Activated T-cell treated with anti-CD3 and anti-CD28 coated beads for 1 hour (primary cell): ENCODE measurements at places on chromosomes 3 and 15.

- DNase-seq: no peak
Measured at GRCh38 chr3:162443376-162443775, 946.8 kb downstream of the OTOL1 start.

DNA sequence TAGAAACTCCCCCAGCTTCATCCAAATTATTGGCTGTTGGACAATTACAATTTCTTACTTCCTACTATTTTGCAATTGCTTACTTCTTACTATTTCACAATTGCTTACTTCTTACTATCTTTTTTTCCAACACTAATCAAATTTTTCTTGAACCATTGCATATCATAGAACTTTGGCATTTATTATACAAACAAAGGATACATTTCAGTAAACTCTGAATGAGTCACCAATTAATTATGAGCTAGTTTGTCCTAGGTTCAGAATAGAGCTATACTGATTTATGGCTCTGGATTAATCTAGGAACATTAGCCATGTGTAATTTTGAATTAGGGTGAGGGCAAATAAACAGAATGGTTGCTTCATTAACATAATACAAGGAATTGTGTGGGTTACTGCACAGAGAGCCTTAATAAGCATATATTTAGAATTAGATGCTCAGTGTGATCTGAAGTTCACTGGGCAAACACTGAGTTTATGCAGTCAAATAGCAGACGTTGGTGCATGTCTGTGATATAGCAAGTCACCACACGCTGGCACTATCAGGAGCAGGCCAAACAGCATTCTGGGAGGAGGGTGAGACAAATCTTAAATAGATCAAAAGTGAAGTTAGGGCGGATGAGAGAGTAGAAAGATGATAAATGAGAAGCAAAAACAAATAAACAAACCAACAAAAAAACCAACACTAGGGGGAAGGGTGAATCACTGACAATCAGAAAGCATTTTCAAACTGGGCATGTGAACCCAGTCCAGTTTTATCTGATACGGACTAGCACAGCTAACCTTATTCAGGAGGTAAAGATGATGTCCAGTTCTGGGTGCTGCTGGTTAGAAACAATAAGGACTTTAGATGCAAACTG, 21.5 kb downstream of the GABRR3 start:
- no peak for DNase-seq

DNA sequence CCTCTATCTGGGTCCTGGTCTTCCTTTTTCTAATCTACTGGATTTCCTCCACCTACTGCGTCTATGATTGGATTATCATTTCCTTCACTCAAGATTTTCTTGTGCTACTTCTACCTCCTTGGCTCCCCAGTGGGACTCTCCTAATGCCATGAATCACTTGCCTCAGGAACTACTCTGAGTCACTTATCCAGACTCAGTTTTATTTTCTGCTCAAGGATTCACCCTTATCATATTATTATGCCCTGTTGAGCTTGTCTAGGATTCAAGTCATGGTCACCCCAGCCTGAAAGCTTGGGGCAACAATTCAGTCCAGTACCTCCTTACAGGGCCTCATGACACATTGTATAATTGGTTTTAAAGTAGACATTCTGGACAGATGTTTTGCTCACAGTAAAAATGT, 968.1 kb downstream of the ROBO1 start:
- DNase-seq: no peak

DNA sequence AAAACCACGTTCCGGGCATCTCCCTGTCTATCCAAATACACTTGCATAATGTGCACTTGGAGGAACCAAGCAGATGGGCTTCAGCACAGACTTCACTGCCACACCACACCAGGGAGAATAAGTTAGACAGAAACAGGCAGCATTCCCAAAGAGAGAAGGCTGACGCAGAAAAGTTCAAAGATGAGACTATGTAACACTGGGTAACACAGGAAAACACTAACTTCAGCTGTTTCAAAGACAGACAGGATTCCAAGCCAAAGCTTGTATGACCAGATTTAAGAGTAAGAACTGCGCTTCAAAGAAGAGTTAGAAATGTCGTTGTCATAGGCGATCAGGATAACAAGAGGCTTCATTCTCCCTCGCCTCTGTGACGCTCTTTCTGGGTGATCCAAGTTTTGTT, 19.9 kb downstream of the SLC51A start:
- DNase-seq: no peak

- DNase-seq: peak; percentile 69
Measured at GRCh38 chr15:28098766-28099554, at the start of gene OCA2. OCA2 (minus strand) TSS chr15:28099315; CDS start chr15:28081874, 17,441 bp downstream.

DNA sequence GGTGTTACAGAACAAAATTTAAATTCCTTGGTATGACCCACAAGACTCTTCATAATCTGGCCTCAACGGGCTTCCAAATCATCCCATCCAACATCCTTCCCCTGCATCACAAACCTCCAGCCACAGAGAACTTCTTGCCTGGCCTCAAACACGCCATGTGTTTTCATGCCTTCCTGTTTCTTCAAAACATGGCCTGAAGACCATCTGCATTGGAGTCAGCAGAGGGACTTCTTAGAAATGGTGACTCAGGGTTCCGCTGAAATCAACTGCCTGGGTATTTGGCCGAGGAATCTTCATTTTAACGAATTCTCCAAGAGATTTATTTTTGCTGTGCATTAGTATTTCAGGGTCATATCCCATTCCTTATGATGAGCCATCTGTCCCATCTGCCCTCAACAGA, 138.1 kb upstream of the RAP2B start:
- DNase-seq: no peak

GRCh38 chr3:153789380-153789779, 331.8 kb upstream of the ARHGEF26 start:
- DNase-seq: no peak

DNA sequence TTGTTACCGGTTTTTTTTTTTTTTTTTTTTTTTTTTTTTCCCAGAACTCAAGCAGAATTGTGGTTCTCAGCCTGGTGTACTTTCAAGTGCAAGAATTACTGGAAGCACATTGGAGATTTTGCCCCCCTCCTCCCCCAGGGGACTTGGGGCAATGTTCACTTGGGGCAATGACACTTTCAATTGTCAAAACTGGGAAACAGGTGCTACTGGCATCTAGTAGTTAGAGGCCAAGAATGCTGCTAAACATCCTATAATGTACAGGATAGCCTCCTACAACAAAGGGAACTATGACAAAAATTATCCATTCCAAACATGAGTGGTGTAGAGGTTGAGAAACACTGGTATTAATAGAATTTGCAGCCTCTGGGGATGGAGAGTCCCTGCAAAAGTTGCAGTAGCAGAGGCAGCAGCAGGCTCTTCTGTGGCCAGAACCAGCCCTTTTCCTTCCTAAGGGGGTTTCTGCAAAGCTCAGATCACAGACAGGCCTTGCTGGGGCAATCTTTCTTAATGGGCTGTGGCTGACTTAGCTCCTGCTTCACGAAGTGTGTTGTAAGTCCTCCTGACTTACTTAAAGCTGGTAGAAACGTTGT, 144.3 kb upstream of the MRPS22 start:
- no peak for DNase-seq

DNA sequence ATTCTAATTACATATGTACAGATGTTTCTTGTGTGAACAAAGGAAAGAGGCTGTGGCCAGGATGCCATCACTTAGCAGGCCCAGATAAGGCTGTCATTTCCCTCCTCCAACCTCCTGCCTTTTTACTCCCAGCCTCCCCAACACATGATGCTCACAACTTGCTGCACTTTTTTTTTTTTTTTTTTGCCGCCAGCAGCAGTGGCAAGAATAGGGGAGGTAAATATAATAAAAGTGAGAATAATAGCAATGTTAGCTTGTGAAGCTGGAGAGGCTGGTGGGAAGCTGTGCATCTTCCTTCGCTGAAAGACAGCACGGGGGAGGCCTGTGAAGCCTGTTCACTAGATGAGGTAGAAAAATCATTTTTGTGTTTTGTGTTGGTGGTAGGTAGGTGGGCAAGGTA, 42.5 kb upstream of the MYO5C start:
- no peak for DNase-seq

DNA sequence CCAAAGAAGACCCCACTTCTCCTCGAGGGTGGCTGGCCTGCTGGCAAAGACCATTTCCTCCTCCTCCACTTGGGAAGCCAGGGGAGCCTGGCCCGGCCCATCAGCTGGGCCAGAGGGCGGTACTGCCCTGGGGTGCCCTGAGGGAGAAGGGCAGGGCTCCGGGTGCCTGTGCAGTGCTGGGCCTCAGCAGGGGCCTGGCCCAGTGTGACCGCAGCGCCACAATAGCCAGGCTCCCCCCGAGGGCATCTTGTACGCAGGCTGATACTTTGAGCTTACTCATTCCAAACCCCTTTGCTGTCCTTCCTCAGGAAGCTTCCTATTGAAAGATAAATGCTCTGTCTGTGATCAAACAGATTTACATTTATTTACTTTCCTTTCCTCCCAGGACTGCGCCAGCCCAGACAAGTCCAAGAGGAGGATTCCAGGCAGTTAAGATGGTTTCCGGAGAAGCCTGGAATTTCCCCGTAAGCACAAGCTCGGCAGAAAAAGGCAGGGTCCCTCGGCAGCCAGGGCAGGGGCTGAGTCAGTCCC, 240.1 kb downstream of the XXYLT1 start:
- no peak for DNase-seq
